ENCODE measurements at places on chromosomes 13 and 19. TPM values are rescaled to one million over a fixed set of nuclear protein-coding genes. Genes with fewer than 3 reads are reported as not detected.

DNA sequence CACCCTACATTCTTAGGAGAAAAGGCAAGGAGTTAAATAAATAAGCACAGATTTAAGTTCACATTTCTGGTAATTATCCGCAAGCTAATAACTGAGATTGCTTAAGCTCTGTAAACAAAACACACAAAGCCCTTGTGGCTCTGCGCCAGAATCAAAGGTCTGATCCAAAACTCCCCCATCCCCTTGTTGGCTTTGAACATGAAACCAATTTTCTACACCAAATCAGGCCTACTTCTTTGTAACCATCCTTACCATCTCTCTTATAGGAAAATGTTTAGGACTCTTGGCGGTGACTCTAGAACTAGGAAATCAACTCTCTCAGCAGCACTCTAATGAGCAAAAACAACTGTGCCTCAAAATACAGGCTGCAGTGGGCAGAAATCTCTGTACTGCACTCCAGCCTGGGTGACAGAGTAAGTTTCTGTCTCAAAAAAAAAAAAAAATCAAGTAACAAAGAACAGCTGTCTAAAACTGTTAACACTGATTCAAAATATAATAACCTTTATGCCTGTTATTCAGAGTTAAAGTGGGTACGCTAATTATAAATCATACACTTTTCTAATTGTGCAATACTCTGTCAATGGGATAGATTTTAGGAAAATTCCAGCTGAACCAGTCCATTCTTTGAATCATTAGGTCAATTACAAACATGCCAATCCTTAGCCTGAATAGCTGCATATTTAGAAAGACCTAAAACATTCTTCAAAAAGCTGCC lies 25.8 kb downstream of the ABCC4 start:
- peak; percentile 57 for DNase-seq

DNA sequence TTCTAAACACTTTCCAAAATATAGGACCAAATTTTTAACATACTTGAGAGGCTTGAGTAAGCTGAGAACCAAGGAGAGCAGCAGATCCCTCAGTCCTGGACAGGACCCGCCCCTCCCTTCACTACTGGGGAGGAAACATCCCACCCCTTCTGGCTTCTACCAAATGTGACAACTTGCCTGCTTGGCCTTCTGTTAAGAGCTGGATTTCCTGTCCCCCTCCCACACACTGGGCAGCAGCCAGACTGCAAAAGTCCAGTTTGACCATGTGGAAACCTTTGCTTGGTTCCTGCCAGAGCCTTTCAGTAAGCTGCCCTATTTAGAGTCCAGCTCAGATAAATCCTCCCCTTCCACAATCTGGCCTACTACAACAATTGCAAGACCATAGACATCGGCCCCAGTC lies 84.3 kb downstream of the FGF14 start:
- DNase-seq, result no peak

MPHOSPH8 gene
- 11.0 TPM for total RNA-seq

ZNF497 gene
- 1.1 TPM for total RNA-seq

DNA sequence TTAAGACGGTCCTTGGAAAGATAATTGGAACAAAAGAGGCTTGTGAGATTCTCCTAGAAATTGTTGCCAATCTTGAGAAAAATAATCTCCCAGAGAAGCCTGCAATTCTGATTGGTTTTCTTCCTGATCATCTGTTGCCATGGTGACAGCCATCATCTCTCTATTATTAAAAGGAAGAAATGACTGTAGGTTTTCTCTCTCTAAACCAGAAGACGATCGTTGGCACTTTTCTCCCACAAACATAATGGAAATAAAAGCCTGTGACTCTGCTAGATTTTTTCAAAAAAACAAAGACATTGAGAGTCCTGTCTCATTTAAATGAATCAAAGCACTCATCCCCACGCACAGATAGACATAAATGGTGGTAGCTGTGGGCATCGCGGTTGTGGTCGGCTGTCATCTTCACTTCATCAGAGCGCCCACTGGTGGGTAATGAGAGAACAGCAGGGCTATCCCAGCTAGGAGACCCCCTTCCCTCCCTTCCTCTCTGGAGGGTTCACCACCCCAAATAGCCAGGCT lies 21.7 kb upstream of the CALM3 start:
- no peak for DNase-seq

- DNase-seq, result peak; percentile 58
These were observed 1.7 kb downstream of the B3GLCT start for GRCh38 chr13:31201341-31202031.

SH2D3A gene
- total RNA-seq, result not detected

PROZ gene
- total RNA-seq, result not detected

ZNF723 gene
- total RNA-seq, result not detected

DNA sequence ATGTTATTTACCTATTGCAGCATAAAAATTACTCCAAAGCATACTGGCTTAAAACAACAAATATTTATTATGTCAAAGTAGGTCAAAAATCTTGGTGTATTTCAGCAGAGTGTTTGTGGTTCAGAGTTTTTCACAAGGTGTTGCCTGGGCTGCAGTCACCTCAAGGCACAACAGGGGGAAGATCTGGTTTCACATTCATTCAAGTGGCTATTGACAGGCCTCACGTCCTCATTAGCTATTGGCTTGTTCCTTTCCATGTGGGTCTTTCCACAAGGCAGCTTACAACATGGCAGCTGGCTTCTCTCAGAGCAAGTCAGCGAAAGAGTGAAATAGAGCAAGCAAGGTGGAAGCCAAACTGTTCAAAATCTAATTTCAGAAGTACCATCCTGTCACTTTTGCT lies 602.9 kb downstream of the OLFM4 start:
- DNase-seq, result no peak

DNA sequence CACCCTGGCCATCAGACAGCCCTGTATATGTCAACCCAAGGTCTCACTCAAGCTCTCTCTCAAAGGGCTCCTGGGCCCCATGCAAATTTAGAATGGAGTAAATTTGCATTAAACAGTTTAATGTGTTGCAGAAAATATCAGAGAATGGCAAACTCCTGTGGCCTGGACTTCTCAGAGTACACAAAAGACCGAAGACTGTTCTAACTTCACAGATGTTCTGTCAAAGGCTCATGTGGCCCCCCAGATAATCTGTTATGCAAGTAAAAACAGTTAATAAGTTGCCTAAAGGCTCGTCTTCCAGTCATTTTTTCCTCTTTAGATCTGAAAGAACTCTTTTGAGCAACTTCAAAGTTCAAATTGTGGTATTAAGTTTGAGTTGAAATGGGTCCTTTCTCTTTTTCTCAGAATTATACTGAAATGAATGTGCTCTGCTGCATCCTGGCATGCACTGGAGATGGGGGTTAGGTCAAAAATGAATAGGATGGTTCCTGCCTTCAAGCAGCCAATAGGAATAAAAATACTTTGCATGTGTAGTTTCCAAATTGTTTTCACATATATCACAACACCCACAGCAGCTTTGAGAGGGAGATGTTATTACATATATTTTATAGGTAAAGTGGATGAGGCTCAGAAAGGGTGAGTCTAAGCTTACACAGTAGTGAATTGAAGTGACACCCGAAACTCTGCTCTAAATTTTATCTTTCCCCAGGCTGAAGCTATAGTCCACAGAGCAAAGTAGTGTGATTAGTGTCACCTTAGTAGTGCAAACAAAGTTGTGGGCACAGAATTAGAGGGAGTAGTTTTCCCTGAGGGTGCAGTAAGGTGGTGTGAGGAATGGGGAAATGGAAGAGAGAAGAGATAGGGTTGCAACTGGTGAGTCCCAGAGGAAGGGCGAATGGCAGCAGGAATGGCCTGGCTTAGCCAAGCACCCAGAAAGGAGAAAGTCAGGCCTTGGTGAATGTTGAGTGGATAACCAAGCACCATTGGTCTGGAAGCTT lies 205.0 kb upstream of the RFC3 start:
- no peak for DNase-seq

IGFL1 gene
- not detected for total RNA-seq

ADPRHL1 gene
- total RNA-seq, result 10.8 TPM

DNA sequence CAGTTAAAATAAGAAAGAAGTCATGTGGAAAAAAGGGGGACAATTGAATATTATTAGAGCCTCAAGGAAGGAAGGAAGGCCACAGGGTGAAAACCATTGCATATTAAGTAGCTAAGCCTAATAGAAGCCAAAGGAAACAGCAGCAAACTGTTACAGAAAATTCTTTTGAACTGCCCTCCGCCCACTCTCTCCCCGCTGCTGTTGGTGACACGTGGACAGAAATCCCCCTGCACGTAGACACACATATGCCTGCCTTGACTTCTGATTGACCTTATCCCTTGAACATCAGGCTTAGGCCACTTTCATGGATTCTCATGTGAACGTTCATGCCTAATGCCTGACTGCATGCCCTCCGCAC lies 229.1 kb downstream of the KCNRG start:
- no peak for DNase-seq

SHC2 gene
- 0.32 TPM for total RNA-seq

GRCh38 chr19:19061506-19061905 lies 2.3 kb upstream of the SLC25A42 start:
- DNase-seq, result no peak

GRCh38 chr19:8180018-8180417 lies 29.2 kb upstream of the CERS4 start:
- no peak for DNase-seq

DNA sequence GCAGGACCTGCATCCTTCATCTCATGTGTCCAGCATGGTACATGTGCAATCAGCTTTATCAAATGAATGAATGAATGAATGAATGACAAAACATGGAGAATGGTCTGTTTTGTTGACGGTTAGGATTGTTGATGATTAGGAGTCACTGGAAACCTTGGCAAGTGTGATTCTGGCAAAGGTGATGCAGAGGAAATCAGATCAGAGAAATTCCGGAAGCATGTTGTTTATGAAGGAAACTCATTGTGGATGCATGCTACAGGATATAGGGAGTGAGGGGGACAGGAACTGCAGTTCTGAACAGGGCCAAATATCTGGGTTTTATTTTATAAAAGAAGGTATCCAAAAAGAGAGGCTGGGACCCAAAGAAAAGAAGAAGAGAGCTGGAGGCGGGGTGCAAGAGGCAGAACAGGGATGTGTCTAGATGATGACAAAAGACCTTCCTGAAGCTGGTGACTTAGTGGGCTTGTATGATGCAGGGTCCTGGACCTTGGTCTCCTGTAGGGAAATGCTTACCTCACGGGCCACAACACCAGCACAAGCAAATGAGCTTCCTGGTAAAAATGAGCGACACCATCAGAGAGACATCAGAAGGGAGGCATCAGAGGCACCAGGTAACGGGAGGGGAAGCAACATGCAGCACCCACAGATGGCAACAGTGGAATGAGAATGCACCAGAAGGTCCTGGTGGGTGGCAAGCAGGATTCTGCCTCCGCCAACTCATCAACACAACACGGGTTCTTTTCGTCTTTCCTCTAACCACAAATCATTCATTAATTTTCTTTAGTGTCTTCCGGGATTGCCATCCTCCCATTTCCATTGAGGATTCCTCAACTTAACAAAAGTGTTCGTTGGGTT lies 159.6 kb downstream of the FOXO1 start:
- no peak for DNase-seq

GRCh38 chr13:94860981-94861407 lies 148.6 kb upstream of the SOX21 start:
- DNase-seq, result no peak

DNA sequence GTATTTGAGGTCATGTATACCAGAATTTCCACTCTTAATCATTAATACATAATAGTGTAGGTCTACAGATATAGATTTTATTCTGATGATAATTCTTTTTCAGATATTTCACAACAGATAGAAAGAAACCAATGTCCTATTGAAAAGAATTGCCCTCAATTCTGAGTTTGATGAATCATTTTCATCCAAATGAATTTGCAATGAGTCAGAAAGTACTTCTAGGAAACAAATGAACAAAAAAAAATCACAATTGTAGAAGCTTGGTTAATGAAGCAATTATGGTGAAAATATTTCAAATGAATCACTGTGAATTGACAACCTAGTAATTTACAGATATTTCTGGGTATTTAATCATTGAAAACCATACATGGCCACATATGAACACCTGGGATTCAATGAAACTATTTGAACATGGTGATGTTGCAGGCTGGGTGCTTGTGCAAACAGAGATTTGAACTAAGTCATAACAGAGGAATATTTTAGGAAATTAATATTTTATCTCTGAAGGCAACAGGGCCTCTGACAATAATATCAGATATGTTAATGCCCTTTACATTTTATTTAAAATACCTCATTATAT lies 360.9 kb downstream of the SLITRK5 start:
- no peak for DNase-seq

DNA sequence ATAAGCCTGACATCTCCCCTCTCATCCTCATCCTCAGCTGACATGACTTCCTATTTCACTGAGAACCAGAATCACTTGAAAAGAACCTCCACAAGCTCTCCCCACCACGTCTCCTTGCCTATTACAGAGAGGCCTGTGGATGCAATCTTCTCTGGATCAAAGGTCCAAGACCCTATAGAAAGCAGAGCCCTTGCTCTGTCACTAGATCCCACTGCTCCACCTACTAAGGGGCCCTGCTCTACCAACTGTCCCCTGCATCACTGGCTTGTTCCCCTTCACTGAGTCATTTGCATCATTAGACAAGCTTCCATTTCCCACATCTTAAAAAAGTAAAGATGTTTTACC lies 40.8 kb downstream of the RCBTB2 start:
- DNase-seq, result no peak

SHISA2 gene
- 65.7 TPM for total RNA-seq

DNA sequence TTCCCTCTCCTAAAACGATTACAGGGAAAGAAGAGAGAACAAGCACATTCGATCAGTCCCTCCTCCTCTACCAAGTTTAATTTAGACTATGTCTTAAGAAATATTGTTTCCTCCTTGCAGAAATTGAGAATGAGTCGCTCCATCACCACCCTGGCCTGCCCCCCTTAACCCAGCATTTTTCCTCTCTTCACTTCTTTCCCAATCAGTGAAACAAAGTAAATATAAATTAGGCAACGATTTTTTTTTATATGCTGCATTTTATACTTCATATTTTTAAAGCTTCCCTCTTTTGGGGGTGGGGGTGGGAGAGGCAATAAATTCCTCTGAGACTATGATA lies 300.0 kb downstream of the SPRY2 start:
- no peak for DNase-seq

RNF17 gene
- total RNA-seq, result not detected

DNA sequence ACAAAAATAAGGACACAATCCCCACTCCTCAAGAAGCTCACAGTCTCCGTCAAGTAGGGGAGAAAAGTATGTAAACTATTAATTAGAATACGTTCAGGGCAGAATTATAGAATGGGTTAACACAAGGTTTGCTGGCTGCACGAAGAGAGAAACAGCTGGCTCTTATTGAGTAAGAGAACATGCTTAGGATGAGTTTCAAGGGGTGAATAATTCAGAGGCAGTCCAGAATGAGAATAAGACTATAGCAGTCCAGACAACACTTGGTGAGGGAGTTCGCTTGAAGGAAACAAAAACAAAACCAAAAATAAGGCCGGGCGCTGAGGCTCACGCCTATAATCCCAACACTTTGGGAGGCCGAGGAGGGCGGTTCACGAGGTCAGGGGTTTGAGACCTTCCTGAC lies 61.9 kb downstream of the THSD1 start:
- peak; percentile 88 for DNase-seq

AMH gene
- total RNA-seq, result 14.1 TPM

GRCh38 chr19:2567580-2567979 lies 91.7 kb downstream of the GADD45B start:
- DNase-seq, result no peak

PVR gene
- total RNA-seq, result 54.3 TPM

Data from LHCN-M2 (cell line).